T-helper 1 cell (primary cell): ENCODE measurements at places on chromosomes 5 and 9.

- no peak for DNase-seq
Observed at GRCh38 chr9:134375011-134375390, 48.7 kb downstream of the RXRA start.

- DNase-seq: no peak
Observed at GRCh38 chr5:66829826-66830225, 233.6 kb downstream of the MAST4 start.

- no peak for DNase-seq
Observed at GRCh38 chr9:81499021-81499454, 190.3 kb downstream of the TLE1 start.

- DNase-seq: no peak
Observed at GRCh38 chr5:163821142-163821541, 315.7 kb downstream of the MAT2B start.

DNA sequence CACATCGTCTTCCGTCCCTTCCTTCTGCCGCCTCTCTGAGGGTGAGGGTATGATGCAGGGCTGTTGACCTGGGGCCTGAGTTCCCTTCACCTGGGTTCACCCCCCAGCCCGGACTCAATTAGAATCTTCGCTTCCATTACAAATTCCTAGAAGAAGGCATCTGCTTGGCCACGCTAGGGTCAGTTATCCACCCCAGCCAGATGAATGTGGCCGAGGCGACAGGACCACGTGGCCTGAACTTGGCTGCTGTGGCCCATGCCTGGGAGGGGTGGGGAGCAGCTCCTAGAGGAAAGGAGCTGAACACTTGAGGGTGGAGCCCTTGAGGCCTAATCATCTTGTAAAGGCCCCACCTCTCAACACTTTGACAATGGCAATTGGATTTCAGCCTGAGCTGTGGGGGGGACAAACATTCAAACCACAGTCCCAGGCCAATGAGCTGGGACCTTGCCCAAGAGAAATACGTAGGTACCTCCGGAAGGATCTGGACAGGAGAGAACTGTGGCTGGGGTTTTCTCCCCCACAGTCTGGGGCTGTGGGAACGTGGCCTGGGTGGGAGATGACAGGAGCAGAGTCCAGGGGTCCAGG is 90.6 kb upstream of the ADAMTS2 start:
- no peak for DNase-seq

DNA sequence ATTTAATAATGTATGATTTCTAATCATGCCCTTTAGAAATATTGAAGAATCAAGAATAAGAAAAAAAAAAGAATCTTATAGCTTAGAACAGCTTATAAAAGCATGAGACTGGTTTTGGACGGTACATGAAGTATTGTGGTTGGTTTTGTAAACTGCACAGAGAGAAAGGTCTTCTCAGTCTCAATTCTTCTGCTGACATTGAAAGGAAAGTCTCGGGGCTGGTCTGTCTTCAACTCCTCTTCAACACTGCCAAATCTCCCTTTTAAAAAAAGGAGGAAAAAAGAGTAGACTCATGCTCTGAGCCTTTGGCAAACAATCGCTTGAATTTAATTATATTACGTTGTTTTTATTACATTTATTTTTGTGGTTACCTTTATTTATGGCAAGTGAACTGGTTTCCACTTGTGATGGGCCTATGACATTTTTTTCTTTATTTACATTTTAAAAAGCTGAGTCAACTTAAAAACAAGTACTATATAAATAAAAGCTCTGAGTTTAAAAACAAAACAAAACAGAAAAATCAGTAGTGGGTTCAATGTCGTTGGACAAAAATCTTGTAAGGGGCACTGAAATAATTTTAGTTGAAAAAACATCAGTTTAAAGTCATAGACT is 32.8 kb upstream of the EBF1 start:
- DNase-seq: no peak

GRCh38 chr5:7317751-7318150 is 78.2 kb upstream of the ADCY2 start:
- DNase-seq: no peak

DNA sequence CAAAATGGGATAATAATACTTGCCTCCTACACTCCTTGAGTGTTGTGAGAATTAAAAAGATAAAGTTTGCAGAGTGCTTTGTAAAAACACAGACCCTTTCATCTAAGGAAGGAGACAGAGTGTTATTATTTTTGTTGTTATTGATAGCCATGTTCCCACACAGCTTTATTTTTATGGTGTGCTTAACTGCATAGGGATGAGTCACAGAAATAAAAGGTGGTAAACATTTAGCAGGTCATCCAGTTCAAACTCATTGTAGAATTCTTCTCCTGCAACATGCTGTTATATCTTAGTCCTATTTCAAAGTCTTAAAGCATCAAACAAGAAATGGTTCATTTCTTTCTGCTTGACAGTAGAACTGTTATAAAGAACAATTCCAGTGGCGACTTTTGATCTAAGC is 367.5 kb upstream of the ACTBL2 start:
- no peak for DNase-seq

DNA sequence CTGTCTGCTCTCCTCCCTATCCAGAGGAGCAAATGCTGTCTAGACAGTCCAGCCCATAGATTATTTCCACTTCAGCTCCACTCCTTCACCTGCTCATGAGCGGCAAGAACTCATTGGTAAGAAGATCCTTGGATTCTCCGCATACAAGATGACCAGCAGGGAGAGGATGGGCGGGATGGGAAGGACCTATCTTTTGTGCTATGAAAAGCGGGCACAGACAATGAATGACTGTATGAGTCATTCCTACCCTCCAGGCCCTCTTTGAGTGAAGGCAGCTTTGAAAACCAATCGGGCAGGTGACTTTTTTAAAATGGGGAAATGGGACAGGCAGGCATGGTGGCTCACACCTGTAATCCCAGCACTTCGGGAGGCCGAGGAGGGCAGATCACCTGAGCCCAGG is 49.4 kb downstream of the SMIM23 start:
- DNase-seq: no peak

DNA sequence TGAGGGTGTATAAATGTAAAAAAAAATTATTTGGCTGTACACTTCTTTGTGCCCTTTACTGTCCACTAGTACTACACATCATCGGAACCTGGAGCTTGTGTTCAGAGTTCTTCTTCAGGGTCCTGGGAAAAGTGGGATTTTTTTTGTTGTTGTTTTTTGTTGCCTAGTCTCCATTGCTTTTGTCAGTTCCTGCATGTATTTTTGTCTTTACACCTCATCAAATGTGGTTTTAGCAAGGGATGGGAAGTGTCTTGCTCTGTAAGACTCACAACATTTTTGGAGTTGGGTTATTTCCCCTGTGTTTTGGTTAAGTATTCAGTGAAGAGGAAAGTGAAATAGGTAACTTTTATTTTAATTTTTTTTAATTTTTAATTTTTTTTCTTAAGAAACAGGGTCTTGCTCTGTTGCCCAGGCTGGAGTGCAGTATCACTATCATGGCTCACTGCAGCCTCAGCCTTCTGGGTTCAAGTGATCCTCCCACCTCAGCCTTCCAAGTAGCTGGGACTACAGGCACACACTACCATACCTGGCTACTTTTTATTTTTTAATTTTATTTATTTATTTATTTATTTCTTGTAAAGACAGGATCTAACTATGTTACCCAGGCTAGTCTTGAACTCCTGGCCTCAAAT is 40.7 kb downstream of the GARNL3 start:
- DNase-seq: no peak

- DNase-seq: no peak
Observed at GRCh38 chr5:125037020-125037419, 290.6 kb upstream of the ZNF608 start.

- DNase-seq: no peak
Observed at GRCh38 chr5:74919041-74919440, 52.9 kb upstream of the FAM169A start.

DNA sequence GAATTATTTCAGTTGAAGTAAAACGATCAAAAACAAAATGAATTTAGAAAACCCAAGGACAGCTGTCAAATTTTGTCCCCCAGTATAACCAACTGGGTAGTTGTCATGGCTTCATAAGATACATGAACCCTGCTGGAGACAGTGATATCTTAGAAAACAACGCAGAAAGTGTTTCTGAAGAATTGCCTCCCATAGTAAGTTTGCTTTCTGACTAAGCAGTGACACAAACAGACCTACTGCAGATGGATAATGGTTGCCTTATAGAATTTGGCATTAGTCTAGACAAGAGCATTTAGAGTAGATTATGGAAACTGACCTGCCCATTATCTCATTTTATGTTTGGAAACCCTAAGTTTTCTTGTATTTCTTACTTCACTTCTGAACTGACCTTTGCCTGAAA is 187.7 kb upstream of the KCNN2 start:
- DNase-seq: no peak

- DNase-seq: no peak
Observed at GRCh38 chr5:39815711-39816110, 390.9 kb upstream of the DAB2 start.

- DNase-seq: no peak
Observed at GRCh38 chr5:56019306-56020272, 24.8 kb upstream of the IL6ST start.

DNA sequence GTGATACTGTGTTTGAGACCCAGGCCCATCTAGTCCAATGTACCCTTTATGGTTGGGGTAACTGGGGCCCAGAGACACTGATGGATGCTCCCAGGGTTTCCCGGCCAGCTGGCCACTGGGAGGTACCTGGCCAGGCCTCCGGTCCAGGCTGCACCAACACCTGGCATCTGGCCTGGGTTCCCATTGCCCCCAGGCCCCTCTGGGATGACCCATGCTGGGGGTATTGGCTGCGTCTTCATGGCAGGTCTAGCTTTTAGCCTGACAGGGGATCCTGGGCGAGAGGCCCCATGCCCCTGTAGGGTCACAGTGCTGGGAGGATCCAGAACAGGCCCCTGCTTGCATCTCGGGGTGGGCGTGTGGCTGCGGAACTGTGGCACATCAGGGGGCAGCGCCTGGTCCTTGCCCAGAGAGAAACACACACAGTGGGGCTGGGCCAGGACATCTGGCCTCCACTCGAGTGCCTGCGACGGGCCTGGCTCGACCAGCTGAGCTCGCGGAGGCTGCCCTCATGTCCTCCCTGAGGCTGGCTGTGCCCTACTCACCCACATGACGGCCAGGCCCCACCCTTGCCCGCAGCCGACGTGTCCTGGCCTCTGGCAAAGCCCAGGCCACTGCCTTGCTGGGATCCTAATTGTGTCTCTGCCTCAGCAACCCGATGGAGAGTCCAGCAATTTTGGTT is 21.5 kb upstream of the COL5A1 start:
- DNase-seq: no peak

DNA sequence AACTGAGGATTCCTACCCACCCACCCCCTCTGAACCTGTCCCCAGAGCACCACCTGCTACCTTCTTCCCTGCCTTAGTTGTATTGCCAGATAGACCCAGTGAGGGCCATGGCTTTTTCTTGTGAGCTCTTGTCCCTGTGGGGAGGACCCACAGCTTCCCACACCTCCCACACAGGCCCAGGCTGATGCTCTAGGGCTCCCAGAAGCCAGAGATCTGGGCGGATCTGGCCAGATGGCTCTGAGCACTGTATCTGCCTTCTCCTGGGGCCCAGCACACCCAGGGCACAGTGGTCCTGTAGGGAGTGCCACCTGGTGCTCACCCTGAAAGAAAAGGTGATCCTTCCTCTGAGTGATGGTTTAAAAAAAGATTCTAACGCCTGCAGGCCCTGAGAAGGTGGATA is 131.7 kb downstream of the DAB2IP start:
- no peak for DNase-seq

- DNase-seq: peak; percentile 17
Observed at GRCh38 chr9:127612939-127613582, 984 bp downstream of the STXBP1 start.

DNA sequence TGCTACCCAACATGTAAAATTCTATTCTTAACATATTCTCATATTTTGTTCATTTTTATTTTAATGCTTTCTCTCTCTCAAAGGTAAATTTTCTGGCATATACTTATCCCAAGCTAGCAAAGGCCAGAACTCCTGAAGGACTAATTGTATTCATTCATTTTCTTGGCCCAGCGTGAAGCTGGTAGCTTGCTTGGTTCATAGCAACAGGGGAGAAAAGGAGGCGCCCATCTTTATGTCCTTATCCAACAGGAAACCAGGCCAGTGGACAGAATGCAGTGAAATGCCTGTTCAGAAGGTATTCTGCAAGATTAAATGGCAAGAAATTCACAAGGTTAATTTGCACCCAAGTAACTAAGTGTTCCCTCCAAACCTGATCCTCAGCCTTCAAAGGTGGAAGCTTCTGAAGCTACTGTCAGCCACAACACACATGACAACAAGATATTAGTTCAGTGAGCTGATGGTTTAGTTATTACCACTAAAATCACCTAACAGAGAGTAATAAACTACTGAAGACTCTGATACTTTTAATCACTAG is 5.6 kb downstream of the EFNA5 start:
- no peak for DNase-seq

- no peak for DNase-seq
Observed at GRCh38 chr9:72978744-72979143, 25.9 kb upstream of the ALDH1A1 start.

- no peak for DNase-seq
Observed at GRCh38 chr5:36236801-36237200, 4.9 kb downstream of the NADK2 start.

GRCh38 chr9:131707733-131708157 is 32.1 kb downstream of the RAPGEF1 start:
- DNase-seq: no peak

GRCh38 chr5:150162142-150162513 is 4.5 kb upstream of the CDX1 start:
- DNase-seq: no peak

DNA sequence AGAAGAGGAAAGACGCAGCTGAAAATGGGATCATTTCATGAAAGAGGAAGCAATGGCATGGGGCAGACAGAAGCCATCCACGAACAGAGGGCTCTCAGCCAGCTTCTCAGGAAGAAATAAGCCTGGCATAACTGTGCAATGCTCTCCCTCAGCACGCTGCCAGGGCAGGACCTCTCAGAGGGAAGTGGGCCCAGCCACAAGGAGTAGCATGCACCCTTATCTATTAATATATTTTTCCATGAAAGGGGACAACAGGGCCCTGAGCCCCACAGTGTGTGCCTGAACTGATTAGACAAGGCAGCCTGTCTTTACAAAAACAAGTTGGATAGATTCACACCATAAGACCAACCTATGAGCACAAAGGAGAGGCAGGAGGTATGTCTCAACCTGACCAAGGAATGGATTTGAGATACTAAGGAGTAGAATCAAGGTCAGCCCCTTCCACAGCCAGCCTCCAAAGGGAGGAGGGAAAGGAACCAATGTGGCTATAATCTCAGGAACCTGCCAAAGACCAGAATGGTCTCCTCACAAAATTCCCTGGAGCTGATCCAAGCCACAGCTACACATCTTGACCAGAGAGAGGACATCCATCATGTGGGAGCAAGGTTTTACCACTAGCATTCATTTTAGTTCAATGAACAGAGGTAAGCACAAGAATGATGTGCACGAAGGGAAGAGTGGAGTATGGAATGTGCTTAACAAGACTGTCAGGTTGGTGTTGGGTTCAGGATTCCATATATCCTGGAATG is 154.8 kb downstream of the SIL1 start:
- no peak for DNase-seq
